ENCODE measurements at places on chromosomes 7 and 10. TPM values are rescaled to one million over a fixed set of nuclear protein-coding genes. Genes with fewer than 3 reads are reported as not detected.

The NOM1 gene
- total RNA-seq = 13.3 TPM

The DRGX gene
- 0.11 TPM for total RNA-seq

The FZD1 gene
- 7.4 TPM for total RNA-seq

The KCNIP2 gene
- total RNA-seq = 3.7 TPM

The HOXA9 gene
- total RNA-seq = 28.6 TPM

The RNLS gene
- total RNA-seq = 15.0 TPM

The SLC25A40 gene
- total RNA-seq = 33.8 TPM

The SH2D4B gene
- total RNA-seq = not detected

The ENKUR gene
- 0.39 TPM for total RNA-seq

The TNRC18 gene
- 94.1 TPM for total RNA-seq

The MOGAT3 gene
- 43.1 TPM for total RNA-seq

The HMX2 gene
- 0.18 TPM for total RNA-seq

The SPDYE6 gene
- not detected for total RNA-seq

DNA sequence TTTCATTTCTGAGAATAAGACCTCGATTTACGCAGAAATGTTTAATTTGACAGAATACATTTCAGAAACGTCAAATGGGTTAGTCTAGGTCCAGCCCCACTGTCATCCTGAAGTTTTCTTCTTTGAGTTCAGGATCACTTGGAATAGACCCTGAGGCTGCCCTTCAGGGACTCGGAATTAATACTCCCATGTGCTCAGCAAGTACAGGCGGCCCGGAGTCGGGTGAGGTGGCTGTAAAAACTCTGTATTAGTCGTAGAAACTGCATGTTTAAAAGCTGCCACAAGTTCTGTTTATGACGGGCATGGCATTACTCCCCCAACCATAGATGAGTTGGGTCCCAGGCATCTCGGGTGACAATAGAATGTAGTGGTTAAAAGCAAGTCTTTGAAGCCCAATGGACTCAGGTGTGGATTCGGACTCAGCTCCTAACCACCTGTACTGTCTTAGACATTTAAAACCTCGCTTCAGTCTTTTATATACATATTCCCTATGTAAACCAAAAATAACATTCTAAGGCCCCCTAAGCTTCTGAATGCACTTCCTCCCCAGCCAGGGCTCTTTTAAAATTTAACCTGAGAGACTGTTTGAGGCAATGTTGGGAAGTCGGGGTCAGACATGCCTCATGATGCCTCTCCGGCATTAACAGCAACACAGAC, 216.3 kb downstream of the ADARB2 start:
- no peak for DNase-seq

GRCh38 chr10:31242902-31243301, 76.1 kb upstream of the ZEB1 start:
- no peak for DNase-seq

DNA sequence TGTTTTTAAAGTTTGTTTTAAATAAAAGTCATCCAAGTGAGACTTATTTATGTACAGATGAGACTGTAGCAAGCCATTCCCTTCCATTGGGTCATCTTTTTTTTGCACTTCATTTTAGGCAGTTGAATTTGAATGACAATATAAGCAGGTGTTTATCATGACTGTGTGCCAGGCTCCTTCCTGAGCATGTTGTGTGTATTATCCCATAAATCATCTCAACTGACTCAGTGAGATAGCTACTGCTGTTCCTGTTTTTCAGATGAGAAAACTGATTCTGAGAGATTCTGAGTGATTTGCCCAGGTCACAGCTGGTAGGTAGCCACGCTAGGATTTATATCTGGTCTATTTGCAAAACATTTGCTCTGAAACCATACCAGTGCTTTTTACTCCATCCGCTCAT, 11.7 kb downstream of the TMEM254 start:
- no peak for DNase-seq

- no peak for DNase-seq
Measured at GRCh38 chr10:132612571-132613504, 75.3 kb downstream of the INPP5A start.

GRCh38 chr10:31765541-31765940, 163.1 kb downstream of the ARHGAP12 start:
- no peak for DNase-seq

GRCh38 chr7:4957847-4958476, 1.0 kb downstream of the MMD2 start:
- DNase-seq = no peak

- no peak for DNase-seq
Measured at GRCh38 chr10:21265622-21266021, 259.9 kb downstream of the SKIDA1 start.

DNA sequence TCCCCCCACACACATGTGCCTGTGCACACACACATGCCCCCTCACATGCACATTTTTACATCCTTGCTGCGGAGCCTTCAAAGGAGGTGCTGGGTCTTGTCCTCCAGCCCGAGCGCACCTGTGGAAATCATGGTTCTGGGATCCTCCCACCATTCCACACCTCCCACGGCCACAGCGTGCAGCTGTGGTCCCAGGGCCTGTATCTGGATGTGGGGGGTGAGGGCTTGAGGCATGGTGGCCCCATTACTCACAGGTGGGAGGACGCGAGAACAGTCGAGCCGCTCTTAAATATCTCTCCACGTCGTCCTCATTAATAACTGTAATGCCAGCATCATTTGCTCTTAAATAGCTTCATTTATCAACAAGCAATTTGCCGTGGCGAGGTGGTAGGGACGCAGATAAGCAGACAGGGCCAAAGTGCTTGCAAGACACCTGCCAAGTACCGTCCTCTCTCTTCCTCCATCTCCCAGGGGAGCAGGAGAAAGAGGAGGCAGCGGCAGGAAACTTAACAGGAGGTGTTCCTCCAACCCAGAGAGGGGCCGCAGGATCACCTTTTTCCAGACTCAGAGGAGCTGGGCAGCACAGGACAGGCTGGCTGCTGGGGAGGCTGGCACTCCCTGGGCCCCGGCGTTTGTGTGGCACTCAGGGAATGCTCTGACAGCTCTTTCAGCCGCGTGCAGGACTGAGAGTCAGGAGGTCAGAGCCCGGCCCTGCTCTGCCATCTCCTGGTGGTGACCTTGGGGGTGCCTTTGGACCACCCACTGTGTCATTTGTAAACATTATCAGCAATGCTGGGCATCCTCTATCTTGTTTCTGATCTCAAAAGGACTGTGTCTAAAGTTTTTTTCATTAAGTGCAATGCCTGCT, 87.4 kb downstream of the CDH23 start:
- no peak for DNase-seq

- DNase-seq = no peak
Measured at GRCh38 chr10:89792187-89792586, 90.8 kb downstream of the KIF20B start.

DNA sequence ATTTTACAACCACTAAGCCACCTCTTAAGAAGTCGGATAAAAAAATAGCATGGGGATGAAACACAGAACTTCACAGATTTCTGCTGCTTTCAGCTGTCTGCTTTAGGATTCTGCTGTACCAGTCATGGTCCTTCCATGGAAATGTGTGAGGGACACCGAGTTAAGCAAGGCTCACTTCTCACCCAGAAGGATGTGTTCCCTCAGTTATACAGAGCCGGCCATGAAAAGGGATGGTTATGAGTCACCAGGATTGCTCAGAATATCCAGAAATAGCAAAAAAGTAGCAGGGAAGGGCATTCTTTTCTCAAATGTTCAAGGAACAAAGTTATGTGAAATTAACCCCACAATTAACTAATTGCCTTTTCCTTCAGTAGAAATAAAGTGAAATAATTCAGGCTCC, 124.4 kb downstream of the AMPH start:
- no peak for DNase-seq

- no peak for DNase-seq
Measured at GRCh38 chr7:34751725-34752643, 94.0 kb downstream of the NPSR1 start.

DNA sequence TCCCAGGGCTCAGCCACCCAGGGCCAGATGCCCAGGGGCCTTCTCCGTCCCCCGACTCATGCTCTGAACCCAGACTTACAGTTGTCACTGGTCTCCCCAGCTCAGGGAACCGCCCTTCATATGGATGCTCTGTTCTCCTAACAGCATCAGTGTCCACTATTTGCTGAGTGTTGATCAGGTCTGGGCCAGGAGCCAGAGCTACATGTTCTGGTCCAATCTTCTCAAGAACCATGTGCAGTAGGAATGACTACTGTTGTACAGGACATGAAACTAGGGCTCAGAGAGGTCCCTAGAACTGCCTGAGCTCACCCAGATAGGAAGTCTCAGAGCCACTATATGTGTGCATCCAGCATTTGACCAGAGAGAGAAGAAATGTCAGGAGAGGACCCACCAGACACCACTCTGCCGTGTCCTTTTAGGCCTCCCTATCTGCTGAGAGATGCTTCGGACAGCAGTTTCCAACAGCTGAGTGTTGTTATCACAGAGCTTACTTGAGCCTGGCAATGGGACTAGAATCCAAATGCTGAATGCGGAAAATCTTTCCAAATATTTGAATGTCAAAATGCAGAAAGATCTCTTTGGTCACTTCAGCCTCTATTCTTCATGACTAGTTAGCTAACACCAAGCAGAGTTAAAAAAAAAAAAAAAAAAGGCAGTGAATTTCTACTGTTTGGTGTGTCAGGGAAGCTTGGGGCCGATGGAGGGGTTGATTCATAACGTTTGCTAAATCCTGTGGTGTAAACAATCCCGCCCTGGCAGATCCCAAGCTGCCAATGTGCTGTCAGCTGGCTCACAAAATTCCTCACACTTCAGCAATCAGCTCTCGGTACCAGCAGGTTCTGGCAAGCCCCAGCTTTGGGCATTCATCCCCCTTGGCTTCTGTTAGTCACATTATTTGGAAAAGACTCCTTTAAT, 246.1 kb downstream of the TNS3 start:
- DNase-seq = no peak

- no peak for DNase-seq
Measured at GRCh38 chr10:71250842-71251241, 38.5 kb downstream of the UNC5B start.

GRCh38 chr7:51290702-51291540, 25.7 kb downstream of the COBL start:
- DNase-seq = peak; percentile 59

- no peak for DNase-seq
Measured at GRCh38 chr7:69504733-69505420, 93.4 kb upstream of the AUTS2 start.

GRCh38 chr7:131272086-131272485, 55.6 kb upstream of the MKLN1 start:
- no peak for DNase-seq

- no peak for DNase-seq
Measured at GRCh38 chr10:60660625-60661024, 117.7 kb upstream of the CDK1 start.

DNA sequence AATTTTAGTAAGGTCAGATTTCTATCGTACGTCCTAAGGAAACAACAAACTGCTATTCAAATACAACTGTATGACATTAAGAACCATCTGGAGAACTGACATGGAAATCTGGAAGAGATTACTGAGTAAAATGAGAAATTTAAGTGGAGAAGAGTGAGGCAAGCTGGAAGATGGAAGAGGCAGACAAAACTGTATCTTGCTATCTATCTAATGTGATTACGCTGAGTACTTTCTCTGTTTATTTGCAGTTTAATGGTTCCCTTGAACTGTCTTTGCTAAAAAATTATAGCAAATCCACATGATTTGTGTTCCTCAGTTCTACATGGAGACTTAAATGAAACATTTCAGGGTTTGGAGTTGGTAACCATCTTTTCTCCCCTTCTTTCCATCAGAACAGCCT, 927.1 kb upstream of the MBL2 start:
- DNase-seq = no peak

GRCh38 chr7:5218564-5219360, 28.7 kb downstream of the WIPI2 start:
- DNase-seq = peak; percentile 34

DNA sequence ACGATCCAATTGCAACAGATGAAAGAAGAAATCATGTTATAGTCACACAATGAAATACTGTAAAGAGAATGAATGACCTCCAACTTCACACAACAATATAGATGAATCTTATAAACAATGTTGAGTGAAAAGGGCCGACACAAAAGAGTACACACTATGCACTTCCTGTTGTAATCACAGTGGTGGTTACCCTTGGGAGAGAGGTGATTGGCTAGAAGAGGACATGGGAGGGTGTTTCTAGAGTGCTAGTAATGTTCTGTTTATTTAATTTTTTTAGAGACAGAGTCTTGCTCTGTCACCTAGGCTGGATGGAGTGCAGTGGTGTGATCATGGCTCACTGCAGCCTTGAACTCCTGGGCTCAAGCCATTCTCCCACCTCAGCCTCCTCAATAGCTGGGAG, 82.5 kb downstream of the NDUFB2 start:
- DNase-seq = no peak

DNA sequence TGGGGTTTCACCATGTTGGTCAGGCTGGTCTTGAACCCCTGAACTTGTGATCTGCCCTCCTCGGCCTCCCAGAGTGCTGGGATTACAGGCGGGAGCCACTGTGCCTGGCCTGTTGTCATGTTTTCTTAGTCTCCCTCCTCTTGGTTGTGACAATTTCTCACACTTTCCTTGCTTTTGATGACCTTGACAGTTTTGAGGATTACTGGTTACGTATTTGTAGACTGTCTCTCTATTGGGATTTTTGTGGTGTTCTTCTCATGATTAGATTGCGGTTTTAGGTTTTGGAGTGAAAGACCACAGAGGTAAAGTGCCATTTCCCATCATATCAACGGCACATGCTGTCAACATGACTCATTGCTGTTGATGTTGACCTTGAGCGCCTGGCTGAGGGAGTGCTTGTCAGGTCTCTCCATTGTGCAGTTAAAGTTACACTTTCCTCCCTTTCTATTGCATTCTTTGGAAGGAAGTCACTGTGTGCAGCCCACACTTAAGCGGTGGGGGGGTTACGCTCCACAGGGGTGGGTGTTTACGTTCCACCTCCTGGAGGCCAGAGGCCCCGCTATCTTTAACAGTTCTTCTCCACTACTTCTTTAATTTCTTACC, 10.8 kb downstream of the NEURL1 start:
- DNase-seq = no peak

- no peak for DNase-seq
Measured at GRCh38 chr10:74898201-74898976, 72.0 kb downstream of the KAT6B start.

GRCh38 chr7:118793582-118793981, 569.1 kb downstream of the ANKRD7 start:
- DNase-seq = no peak

DNA sequence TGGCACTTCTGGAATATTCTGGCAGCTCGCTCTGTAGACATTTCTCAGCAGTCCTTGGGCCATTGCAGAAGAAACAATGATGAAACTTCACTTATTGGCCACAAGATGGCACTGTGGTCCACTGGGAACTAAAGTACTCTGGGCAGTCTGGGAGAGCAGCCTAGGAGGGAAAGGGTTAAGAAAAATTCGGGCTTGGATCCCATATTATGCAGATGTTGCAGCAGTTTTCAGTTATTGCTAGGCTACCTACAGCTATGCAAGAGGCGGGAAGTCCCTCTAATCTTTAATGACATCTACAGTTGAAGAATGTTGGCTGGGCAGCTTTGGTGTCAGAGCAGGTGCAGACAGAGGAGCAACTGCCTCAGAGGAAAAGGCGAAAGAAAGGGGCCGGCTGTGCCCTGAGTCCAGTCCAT, 201.7 kb upstream of the PRSS58 start:
- peak; percentile 22 for DNase-seq

DNA sequence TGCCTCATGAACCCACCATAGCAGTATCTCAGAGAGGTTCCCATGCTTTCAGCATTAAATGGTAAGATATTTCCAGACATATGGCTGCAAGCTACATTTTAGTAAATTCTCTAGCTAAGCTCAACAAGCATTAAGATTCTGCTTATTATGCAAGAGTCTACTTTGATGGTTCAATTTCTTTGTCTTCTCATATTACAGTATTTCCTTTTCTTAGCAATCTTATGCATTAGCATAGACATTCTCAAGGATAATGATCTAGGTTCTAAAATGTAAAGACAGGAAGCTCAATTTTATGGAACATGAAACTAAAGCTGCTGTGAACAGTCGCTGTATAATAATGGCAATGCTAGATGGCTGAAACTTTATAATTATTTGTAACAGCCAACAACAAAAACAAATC, 39.2 kb downstream of the MEOX2 start:
- no peak for DNase-seq
